ENCODE measurements at places on chromosomes 6 and 20. TPM values are rescaled to one million over a fixed set of nuclear protein-coding genes. Genes with fewer than 3 reads are reported as not detected.

GABRR1 gene
- not detected for total RNA-seq

PPP1R16B gene
- total RNA-seq: 3.6 TPM

OR2J1 gene
- not detected for total RNA-seq

GRCh38 chr6:25735261-25735660 is 19.3 kb upstream of the SLC17A4 start:
- no peaks in the 10 kb centered on the region for H3K4me1 ChIP-seq
- H3K36me3 ChIP-seq: no peaks in the 10 kb centered on the region
- no peak overlapping the region for H3K4me3 ChIP-seq
- no peak overlapping the region for H3K27ac ChIP-seq

GRCh38 chr6:158158748-158159147 is 9.3 kb downstream of the SERAC1 start:
- no peak for DNase-seq
- no peak overlapping the region for H3K27ac ChIP-seq
- no peaks in the 10 kb centered on the region for H3K4me1 ChIP-seq
- H3K27me3 ChIP-seq: no peaks in the 10 kb centered on the region

DNA sequence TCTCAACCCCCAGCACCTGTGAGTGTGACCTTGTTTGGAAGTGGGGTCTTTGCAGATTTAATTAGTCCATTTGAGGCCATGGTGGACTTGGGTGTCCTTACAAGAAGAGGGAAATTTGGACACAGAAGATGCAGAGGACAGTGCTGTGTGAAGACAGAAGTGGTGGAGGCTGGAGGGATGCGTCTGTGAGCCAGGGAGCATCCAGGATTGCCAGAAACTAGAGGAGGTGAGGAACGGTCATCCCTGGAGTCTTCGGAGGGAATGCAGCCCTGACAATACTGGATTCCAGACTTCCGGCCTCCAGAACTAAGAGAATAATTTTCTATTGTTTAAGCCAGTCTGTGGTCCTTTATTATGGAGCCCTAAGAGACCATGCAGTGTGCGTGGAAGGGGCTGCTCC is 22.9 kb upstream of the NPBWR2 start:
- no peak overlapping the region for H3K4me3 ChIP-seq
- H3K4me1 ChIP-seq: no peaks in the 10 kb centered on the region
- no peaks in the 10 kb centered on the region for H3K27me3 ChIP-seq
- no peak overlapping the region for H3K27ac ChIP-seq

DNA sequence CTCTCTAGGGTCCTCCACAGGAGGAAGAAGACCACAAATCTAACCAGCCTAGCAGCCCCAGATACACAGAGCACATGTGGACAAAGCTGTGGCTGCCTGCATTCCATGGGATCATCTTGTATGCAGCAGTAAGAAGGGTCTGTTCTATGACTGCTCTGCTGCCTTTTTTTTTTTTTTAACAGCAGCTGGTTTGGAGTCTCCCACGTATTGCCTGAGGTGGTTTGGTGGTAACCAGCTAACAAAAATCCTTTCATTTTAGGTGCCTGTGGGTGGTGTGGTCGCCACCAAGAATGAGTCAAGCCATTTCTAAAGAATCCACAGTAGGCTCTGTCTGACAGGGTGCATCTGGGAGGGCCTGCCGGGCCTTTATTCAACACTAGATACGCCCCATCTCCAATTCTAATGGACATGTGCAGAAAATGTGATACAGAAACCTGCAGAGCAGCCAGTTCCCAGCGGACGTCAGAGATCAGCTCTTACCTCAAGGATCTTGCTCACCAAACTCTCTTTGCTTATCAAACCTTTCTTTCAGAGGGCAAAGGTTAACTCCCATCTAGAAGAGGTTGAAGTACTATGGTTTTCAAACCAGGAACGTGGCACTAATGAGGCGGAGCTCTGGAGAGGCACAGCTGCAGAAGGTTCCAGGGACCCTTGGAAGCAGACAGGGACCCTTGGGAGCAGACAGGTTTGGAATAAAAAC is 32.0 kb downstream of the GNAS-AS1 start:
- H3K27ac ChIP-seq: no peak overlapping the region
- no peaks in the 10 kb centered on the region for H3K4me1 ChIP-seq
- H3K27me3 ChIP-seq: no peaks in the 10 kb centered on the region
- no peak for DNase-seq

DNA sequence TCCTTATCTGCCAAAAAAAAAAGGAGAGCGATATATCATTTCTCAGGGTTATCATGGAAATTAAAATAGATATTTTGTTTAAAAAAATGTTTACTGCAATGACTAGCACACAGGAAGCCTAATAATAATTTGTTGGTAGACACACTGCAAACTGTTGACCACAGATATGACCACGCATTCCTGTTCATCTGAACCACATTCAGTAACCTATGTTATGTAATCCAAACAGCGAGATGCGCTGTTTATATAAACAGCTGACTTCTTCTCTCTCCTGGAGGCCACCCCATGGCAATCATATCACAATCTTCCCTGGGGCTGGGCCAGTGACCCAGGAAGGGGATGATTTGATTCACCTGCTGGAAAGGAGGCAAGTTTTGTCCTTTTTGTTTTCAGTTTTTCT is 129.3 kb upstream of the UST start:
- H3K36me3 ChIP-seq: no peaks in the 10 kb centered on the region
- H3K27ac ChIP-seq: no peak overlapping the region
- peaks cover under 1% of the 10 kb centered on the region for H3K4me1 ChIP-seq

- no peaks in the 10 kb centered on the region for H3K4me1 ChIP-seq
- no peak overlapping the region for H3K27ac ChIP-seq
- no peaks in the 10 kb centered on the region for H3K27me3 ChIP-seq
- no peak overlapping the region for H3K4me3 ChIP-seq
- no peak for DNase-seq
Measured at GRCh38 chr6:56040223-56040622, 164.8 kb upstream of the BMP5 start.

DNA sequence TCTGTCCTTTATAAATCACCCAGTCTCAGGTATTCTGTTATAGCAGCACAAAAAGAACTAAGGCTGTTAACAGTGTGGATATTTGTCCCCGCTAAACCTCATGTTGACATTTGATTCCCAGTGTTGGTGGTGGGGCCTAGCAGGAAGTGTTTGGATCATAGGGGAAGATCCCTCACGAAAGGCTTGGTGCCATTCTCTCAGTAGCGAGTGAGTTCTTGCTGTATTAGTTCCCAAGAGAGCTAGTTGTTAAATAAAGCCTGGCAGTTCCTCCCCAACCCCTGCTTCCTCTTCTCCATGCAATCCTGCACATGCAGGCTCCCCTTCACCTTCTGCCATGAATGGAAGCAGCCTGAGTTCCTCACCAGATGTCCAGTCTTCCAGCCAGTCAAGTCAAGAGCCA is 29.8 kb upstream of the ERVFRD-1 start:
- H3K27ac ChIP-seq: no peak overlapping the region
- no peak overlapping the region for H3K4me3 ChIP-seq
- DNase-seq: no peak

- H3K4me1 ChIP-seq: peaks cover 14% of the 10 kb centered on the region
- H3K27ac ChIP-seq: no peak overlapping the region
- no peak for DNase-seq
- no peaks in the 10 kb centered on the region for H3K36me3 ChIP-seq
- no peak overlapping the region for H3K4me3 ChIP-seq
Measured at GRCh38 chr20:34680586-34681175, 3.8 kb upstream of the PIGU start.

- DNase-seq: no peak
- no peaks in the 10 kb centered on the region for H3K36me3 ChIP-seq
- no peaks in the 10 kb centered on the region for H3K4me1 ChIP-seq
- no peak overlapping the region for H3K27ac ChIP-seq
- no peak overlapping the region for H3K4me3 ChIP-seq
Measured at GRCh38 chr6:100153636-100154275, 159.7 kb upstream of the MCHR2 start.

- no peaks in the 10 kb centered on the region for H3K4me1 ChIP-seq
- H3K27ac ChIP-seq: no peak overlapping the region
- H3K36me3 ChIP-seq: no peaks in the 10 kb centered on the region
- H3K4me3 ChIP-seq: no peak overlapping the region
Measured at GRCh38 chr6:45896783-45897441, 118.7 kb downstream of the CLIC5 start.
